Stimulated activated naive CD8-positive, alpha-beta T cell treated with anti-CD3 and anti-CD28 coated beads, Interleukin-15, amount 100 ng/mL, for 72 hours (primary cell): ENCODE measurements at places on chromosomes 13 and 19.

- no peak for DNase-seq
Observed at GRCh38 chr13:29105779-29106178, 285.6 kb downstream of the MTUS2 start.

DNA sequence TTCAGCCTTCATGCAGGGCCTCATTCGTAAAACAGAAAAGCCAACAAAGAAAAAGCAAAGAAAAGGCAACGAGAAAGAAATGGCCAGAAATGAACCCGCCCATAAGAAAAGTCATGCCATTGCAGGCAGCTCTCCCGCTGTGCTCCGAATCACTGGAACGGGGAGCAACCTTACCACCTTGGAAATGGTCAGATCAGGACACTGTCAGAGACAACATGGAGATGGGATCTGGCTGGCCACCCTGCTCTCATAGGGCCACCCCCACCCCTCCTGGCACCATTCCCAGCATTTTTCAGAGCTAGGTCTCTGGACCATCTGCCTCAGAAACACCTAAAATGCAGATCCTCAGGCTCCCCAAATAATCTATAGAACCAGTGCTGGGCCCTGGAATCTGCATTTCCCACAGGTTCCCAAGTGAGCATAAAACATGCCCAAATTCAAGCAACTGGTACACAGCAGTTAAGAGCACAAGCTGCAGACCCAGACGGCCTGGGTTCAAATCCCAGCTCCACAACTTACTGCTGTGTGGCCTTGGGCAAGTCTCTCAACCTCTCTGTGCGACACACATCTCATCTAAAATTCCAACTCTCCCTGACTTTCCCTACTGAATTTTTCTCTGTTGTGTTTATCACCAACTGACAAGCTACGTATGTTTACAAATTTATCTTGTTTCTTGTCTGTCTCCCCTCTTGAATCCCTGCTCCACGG lies 151.6 kb downstream of the IER2 start:
- no peak for DNase-seq

DNA sequence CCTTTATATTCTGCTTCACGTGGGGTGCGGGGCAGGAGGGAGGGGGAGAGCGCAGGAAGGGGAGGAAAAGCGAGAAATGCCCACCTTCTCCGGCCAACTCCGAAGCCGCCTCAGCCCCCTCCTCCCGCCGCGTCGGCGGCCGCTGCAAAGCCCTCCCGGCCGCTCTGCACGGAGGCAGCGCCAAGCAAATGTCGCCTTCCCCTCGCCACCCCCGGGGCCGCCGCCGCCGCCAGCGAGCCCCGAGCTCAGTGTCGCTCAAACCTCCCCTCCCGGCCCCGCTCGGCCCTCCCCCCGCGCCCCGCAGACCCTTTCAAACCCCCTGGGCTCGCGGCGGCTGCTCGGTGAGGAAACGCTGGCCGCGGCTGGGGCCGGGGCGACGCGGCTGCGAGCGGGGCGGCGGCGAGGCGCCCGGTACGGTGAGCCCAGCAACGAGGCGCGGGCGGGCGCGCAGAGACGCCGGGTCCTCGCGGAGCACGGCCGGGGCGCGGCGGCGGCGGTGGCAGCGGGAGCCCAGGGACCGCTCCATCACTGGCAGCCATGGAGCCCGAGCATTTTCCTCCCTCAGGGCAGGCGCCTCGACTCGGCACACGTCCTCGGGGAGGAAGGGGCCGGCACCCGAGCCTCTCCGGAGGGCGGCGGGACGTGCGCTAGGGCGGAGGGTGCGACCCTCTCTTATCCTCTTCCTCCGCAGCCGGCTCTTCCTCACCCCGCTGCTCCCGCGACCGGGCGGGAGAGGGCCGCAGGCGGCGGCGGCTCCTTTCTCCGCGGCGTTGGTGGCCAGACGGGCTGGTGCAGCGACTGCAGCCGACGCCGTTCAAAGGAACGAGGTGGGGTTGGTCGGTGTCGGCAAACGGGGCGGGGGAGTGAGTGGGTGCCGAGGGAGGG lies 463 bp upstream of the TSC22D1 start:
- DNase-seq: no peak

DNA sequence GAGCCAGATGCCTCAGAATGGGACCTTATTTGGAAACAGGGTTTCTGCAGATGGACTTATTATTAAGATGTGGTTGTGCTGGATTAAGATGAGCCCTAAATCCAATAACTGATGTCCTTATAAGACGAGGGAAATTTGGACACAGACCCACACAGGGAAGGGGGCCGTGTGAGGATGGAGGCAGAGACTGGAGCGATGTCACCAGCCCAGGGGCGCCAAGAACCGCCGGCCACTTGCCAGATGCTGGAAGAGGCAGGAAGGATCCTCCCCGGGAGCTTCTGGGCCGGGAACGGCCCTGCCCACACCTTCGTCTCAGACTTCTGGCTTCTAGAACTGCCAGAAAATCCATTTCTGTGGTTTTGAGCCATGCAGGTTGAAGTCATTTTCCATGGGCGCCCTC lies 26.6 kb downstream of the GNG7 start:
- no peak for DNase-seq

- no peak for DNase-seq
Observed at GRCh38 chr13:76455960-76456359, 430.2 kb downstream of the KCTD12 start.

- no peak for DNase-seq
Observed at GRCh38 chr19:12015015-12015752, 20.3 kb downstream of the ZNF433 start.

- DNase-seq: no peak
Observed at GRCh38 chr13:112969692-112970338, 801 bp downstream of the MCF2L start.

- no peak for DNase-seq
Observed at GRCh38 chr13:67792151-67792676, 562.1 kb upstream of the PCDH9 start.

DNA sequence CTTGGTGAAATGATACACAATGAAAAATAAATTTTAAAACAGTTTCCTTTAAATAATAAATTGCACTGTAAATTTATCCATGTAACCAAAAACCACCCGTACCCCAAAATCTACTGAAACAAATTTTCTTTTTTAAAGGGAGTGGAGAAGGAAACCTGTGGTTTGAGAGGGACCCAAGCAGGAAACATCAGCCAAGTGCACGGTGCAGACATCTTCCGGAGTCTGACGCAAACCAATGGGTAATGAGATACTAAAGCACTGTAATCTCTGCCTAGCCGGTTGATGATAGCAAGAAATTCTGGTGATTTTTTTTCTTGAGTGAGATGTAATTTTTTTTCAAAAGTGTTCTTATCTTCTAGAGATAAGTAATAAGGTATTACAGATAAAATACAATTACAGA lies 115.4 kb downstream of the ABCC4 start:
- DNase-seq: peak; percentile 23

GRCh38 chr13:112881656-112882554 lies 87.1 kb upstream of the MCF2L start:
- DNase-seq: no peak
